Stimulated activated CD8-positive, alpha-beta memory T cell treated with anti-CD3 and anti-CD28 coated beads, Interleukin-4, amount 100 ng/mL, for 1 hour (primary cell): ENCODE measurements at places on chromosomes 5 and 9.

DNA sequence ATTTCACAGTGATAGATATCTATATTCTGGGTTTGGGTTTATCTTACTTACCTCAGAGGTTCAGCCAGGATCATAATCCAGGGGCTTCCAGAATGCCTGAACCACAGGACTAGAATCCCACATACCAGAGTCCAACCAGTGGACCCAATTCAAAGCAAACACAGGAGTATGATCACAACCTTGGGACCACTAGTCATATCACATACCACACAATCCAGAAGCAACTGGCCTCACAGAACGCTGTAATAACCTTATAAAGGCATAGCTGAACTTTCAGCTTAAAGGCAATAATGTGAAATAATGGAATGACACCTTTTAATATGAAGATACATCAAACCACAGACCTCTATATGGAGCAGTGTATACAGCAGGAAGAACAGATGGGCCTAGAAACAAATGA is 25.3 kb downstream of the RAPGEF6 start:
- DNase-seq, result no peak

GRCh38 chr5:174610968-174611367 is 113.4 kb upstream of the MSX2 start:
- no peak for DNase-seq

- no peak for DNase-seq
Observed at GRCh38 chr5:33997331-33997983, 10.4 kb downstream of the AMACR start.

GRCh38 chr5:96902876-96903275 is 26.6 kb downstream of the ERAP2 start:
- no peak for DNase-seq

DNA sequence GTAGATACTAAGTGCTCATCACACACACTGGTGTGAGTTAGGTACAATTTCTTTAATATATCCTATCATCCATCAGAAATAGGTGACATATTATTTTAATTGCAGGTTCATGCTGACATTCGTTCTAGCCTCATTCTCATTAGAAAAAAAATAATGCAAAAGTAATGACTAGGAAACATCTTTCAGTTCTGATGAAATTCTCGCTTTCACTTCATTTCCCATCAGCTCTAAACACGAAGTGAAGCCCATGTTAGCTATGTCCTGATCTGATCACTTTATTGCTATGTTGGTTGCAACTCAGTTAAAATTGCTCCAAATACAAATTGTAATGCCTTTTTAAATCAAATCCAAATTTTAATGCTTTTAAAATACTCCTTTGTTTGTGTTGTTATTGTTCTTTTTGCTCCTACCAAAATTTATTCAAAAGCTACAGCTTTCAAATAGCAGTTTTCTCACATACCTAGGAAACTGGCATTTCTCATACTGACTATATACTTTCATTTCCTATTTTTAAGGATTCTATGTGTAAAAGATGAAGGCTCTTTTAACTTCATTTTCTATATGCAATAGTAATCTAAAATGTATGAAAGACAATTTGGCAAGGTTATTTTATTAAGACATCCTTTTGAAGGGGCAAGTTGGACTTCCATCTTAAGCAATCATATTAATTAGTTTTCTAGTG is 1237.8 kb upstream of the ACO1 start:
- DNase-seq, result no peak

DNA sequence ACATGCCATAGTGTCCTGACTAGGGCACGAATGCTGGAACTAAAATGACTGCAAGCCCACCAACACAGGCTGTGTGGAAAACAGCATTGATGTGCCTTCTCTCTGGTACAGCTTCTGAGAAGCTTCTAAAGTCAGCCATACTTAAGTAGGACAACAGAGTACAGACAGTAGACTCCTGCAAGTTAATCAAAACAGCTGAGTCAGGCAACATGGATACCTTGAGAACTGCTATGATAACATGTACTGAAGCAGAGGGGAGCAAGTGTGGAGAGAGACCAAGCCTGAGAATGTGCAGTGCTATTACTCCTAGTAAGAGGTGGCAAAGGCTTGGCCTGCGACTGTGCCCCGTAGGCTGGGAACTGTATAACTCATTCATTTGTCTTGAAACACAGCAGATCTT is 2.5 kb downstream of the ISCA1 start:
- no peak for DNase-seq

DNA sequence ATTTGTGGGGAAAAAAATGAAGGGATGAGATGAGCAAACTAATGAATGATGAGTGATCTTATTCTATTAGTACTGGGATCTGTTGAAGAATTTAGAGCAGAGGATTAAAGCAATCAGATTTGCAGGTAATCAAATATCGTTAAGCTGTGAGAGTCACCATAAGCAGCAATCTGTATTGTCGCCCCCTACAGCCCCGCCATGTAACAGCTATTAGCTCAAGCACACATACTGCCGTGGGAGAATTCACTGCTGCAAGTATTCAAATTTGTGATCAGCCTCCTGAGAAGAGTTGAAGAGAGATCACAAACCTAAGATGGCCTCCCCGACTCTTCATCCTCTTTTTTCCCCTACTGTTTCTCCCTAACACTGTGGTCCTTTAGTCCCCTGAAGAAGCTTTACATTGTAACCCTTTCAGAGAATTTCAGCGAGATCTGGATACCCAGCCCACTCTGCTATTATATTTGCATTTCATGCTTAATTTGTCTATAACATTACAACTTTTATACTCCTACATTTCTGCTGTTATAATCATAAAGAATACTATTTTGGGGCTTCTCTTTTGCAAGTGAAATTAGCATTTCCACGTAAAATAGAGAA is 28.5 kb upstream of the PHF24 start:
- no peak for DNase-seq

GRCh38 chr9:35716230-35716629 is 15.8 kb downstream of the TLN1 start:
- DNase-seq, result no peak

DNA sequence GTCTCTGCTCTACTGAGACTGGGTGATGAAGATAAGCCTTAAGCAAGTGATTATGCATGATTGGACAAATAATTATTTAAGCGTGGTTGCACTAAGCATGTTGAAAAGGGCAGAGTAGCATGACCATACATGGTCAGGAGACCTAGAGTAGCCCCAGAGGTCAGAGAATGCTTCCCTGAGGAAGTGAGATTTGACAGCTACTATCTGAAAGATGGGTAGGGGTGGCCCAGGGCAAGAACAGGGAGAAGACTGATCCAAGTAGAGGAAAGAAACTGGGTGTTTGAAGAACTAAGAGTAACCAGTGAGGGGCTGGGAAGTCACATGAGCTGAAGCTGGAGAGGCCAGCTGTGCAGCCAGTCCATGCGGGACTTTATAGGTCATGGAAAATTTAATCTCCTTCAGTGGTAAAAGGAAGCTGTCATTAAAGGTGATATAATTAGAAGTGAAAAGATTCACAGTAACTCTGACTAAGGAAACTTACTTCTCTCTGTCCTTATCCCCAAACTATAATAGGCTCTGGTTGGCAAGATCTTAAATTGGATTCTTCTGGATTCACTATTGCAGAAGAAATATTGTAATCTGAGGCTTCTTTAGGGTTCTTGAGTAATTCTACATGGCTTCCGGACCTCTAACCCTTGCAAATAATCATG is 35.2 kb downstream of the YIPF5 start:
- DNase-seq, result no peak

- no peak for DNase-seq
Observed at GRCh38 chr9:113542741-113543140, 79.2 kb downstream of the RGS3 start.

DNA sequence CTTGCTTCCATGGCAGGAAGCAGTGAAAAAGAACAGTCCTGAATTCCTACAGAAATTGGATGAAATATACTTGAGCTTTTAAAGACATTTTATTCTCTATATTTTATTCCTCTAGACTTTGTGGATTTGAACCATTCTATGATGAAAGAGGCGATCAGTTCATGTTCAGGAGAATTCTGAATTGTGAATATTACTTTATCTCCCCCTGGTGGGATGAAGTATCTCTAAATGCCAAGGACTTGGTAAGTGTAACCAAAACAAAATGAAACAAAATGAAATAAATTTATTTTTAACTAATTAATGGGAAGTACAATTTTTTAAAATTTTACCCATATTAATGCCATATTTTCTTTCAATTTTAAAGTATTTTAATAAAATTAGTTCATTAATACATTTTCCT is 34.1 kb downstream of the STARD4 start:
- DNase-seq, result no peak

GRCh38 chr9:350384-350783 is 135.7 kb downstream of the DOCK8 start:
- DNase-seq, result no peak

GRCh38 chr9:10875752-10876151 is 262.9 kb upstream of the PTPRD start:
- no peak for DNase-seq

DNA sequence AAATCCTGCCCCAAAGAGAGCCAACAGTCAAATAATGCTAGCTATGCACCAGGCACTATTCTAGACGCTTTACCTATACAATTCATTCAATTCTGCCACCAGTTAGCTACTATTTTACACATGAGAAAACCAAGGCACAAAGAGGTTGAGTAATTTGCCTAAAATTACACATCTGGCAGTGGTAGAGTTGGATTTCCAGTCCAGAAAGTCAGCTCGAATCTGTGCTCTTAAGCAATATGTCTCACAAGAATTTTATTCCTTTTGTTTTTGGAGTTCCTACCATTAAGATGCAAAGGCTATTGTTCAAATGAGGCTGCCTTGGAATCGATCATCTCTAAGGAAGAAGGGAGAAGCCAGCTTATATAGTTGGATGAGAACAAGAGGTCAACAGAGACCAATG is 256.9 kb upstream of the RASA1 start:
- DNase-seq, result no peak

GRCh38 chr5:76764374-76764773 is 48.4 kb downstream of the F2R start:
- no peak for DNase-seq

DNA sequence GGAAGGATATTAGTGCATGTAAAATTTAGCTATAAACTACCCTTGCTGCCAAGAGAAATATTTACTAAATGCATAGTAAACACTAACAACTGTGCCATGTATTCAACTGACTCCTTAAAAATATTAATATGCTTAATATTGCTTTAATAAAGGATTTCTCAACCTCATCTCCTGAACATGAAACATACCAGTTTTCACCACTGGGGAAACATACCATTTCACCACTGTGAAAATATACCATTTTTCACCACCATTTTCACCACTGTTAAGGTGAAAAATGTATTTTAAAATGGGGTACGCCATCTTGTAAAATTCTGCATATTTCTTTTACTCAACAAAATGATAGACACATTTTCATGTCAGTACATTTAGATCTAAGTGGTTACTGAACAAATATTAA is 4.5 kb downstream of the RAB14 start:
- DNase-seq, result no peak

DNA sequence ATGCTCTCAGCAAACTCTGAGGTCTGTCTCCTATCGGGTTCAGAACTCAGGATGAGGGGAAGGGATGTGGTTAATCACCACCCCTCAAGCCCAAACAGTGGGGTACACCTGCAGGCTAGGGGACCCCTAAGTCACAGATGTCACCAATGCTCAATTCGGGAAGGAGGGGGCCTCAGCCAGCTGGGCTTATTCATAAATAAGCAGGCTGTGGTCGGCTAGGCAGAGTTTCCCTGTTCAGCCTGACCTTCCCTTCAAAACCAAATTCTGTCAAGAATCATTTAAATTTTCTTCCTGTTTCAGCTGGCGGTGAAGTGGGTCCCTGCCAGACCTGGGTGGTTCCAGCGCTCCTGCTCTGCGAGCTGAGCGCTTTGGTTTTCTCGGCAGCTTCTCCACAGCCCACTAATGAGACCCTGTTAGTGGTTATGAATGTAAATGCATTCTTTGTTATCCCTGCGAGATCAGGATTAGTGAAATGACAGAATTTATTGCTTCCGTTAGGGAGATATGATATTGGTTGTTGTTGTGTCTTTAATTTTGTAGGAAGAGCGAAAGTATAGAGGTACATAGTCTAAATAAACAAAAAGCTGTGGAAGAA is 68.3 kb downstream of the AK8 start:
- DNase-seq, result no peak

GRCh38 chr5:170470808-170471404 is 32.9 kb upstream of the KCNIP1 start:
- DNase-seq, result no peak

- no peak for DNase-seq
Observed at GRCh38 chr5:77983482-77984199, 207.5 kb upstream of the TBCA start.

GRCh38 chr9:112097712-112098688 is 77.1 kb downstream of the SUSD1 start:
- peak; percentile 23 for DNase-seq
